ENCODE measurements at places on chromosomes 2 and 18. TPM values are rescaled to one million over a fixed set of nuclear protein-coding genes. Genes with fewer than 3 reads are reported as not detected.

HNMT gene
- 43.3 TPM for total RNA-seq

MAP3K19 gene
- not detected for total RNA-seq

EIF2B4 gene
- total RNA-seq: 18.3 TPM

CGREF1 gene
- 2.1 TPM for total RNA-seq

EFHD1 gene
- total RNA-seq: 2.1 TPM
